ENCODE measurements at places on chromosomes 1 and 21.

DNA sequence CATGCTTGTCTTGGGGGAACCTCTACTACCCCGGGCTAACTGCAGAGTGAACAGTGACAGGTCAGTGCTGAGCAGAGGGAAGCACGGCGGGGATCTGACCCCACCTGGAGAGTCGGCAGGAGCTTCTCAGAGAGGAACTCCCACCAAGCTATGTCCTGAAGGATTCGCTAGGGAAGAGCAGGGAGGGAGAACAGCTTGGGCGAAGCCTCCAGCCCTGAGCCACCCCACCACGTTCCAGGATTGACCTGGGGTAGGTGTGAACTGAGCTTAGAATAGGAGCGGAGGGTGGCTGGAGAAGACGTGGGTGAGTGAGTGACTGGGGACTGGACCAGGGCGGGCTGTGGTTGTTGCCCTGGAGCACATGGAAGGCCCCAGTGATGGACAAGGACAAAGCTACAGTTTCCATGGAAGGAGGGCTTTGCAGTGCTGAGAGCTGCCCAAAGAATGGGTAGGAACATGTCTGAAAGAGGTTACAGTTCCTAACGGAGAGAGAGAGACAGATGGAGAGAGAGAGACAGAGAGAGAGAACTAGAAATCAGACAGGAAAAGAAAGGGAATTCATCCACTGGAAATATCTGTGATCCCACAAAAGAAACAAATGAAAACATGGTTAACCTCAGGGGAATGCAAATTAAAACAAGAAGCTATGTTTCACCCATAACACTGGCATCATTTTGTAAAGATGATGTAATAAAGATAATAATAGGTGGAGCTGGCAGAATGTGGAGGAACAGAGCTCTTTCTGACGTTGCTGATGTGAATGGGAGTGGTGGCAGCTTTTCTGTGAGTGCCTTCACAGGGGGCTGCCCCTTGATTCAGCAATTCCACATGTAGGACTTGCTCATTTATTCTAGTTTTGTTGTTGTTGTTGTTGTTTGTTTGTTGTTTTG is 17.2 kb downstream of the BSND start:
- no peak for DNase-seq

GRCh38 chr1:167127236-167127635 is 33.4 kb downstream of the STYXL2 start:
- DNase-seq, result no peak

- no peak for DNase-seq
Observed at GRCh38 chr1:115755456-115756370, 12.8 kb downstream of the CASQ2 start.

DNA sequence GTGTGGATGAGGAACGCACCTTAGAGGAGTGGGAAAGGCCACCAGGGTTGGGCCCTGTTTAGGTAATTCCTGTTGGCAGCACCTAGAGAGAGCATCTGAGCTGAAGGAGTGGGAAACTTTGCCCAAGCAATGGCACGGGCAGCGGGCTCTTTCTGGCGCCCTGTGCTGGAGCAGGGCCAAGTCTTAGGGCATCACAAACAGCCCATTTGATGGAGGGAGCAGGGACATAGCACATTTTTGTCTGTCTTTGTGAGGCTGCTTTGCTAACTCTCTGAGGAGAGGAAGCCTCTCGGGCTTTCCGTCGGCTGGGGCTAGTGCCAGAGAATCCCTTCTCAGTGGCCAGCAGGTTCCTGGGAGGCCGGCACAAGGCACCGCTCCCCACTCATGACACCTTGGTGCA is 22.5 kb upstream of the CNTN2 start:
- no peak for DNase-seq

DNA sequence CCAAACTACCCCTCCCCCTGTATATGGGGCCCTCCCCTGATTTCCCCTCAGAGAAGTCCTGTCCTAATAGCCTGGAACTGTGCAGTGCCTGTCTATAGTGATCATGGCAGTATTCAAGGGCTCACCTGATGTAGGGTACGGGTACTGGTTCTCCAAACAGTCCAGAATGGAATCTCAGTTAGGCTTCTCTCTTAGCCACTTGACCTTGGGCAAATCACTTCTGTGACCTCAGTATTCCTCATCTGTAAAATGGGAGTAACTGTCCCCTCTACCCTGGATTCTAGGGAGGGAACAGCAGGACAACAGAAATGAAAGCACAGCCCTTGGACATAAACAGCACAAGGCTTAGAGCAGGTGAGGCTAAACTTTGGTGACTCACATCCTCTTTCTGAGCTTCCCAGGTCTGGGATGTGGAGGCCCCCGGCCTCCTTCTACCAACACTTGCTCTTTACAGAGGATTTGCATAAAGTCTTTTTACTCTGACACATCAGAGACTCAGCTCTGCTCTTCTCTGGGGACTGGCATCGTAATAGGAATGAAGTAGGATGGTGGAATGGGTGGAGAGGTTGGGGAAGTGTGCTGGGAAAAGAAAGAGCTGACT is 20.0 kb upstream of the PDZK1IP1 start:
- DNase-seq, result no peak

DNA sequence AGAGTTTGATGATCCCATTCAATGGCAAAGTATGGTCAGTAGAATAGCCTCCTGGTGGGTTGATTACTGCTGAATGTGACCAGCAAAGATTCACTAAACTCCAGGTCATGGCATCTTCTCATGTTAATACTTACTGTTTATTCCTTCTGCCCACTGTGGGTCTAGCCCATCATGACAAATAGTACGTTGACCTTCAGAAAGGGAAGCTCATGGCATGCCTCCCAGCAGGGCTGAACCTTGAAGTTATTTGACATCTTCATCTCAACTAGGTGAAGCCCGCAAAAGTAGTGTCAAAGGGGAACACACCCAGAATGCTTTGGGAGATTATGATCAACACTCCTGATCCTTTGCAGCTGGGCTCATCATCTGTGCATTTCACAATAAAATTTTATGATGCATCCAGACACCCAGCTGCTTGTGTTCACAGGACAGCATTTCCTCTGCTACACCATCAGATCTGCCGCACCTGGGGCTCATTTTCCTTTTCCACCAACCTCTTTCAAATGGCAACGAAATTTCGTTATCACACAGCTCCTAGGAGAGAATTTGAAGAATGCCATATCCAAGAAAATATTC is 49.6 kb downstream of the HLX start:
- no peak for DNase-seq

DNA sequence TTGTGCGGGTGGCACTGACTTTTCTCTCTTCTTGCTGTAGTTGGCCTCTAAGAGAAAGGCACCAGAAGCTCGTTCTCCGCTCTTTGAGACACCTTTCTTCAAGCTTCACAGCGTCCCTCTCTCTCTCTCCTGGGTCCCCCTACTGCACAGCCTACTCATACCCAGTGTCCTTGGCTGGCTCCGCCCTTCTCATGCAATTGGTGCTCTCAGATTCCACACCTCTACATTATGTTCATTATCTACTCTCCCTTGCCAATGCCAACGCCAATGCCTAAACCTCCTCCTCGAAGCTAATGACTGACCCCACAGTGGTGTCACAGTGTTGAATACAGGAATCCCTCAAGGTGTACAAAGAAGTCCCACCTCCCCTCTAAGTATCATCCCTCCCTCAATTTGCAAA is 4.8 kb upstream of the DNAJC28 start:
- no peak for DNase-seq

GRCh38 chr1:14738235-14738634 is 139.8 kb downstream of the KAZN start:
- DNase-seq, result no peak

- DNase-seq, result no peak
Observed at GRCh38 chr1:21205416-21205815, 28.7 kb upstream of the EIF4G3 start.

GRCh38 chr21:37561506-37561905 is 194.9 kb downstream of the DYRK1A start:
- no peak for DNase-seq
